Activated CD4-positive, alpha-beta T cell treated with anti-CD3 and anti-CD28 coated beads, Interleukin-2, amount 50 U/mL, for 16 hours (primary cell): ENCODE measurements at places on chromosomes 7 and 10.
A peak's percentile ranks its signal among the peaks of the same experiment; 100 is the strongest.

GRCh38 chr7:138701537-138701923 is 368 bp upstream of the SVOPL start:
- DNase-seq = no peak

DNA sequence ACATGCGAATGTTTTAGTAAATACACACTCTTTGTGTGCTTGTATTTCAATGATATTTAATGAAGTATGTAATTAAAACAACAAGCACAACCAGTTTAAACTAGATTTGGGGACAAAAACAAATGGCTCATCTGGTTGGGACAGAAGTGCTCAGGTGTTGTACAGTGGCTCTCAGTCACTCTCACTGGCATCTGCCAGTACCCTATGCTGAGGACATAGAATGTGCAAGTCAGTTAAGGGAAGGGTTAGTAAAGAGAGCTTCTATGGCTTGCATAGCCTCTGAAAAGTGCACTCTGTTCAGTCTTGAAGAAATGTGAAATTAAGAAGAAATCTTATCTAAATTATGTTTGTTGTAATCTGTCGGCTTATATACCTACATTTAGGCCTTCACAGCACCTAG is 183.0 kb downstream of the LRRC4 start:
- DNase-seq = no peak

GRCh38 chr10:76354212-76354738 is 922.9 kb downstream of the LRMDA start:
- no peak for DNase-seq

- no peak for DNase-seq
Measured at GRCh38 chr10:46547541-46548497, 8.6 kb downstream of the GPRIN2 start.

DNA sequence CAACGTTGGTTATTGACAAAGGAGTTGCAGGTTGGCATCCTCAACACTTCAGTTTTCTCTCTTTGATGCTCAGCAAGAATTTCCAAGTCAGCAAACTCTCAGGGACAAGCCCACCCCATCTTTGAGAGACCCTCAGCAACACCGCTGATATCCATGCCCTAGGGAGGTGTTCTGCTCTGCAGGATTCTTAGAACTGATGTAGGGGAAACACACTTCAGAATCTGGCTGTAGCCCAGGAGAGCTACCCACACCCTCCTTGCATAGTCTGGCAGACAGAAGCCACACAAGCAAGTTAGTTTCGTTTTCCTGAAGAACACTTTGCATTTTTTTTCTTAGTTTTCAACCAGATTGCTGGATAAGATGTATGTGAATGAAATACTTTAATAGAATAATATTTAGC is 822 bp downstream of the SAMD9L start:
- DNase-seq = peak; percentile 52

DNA sequence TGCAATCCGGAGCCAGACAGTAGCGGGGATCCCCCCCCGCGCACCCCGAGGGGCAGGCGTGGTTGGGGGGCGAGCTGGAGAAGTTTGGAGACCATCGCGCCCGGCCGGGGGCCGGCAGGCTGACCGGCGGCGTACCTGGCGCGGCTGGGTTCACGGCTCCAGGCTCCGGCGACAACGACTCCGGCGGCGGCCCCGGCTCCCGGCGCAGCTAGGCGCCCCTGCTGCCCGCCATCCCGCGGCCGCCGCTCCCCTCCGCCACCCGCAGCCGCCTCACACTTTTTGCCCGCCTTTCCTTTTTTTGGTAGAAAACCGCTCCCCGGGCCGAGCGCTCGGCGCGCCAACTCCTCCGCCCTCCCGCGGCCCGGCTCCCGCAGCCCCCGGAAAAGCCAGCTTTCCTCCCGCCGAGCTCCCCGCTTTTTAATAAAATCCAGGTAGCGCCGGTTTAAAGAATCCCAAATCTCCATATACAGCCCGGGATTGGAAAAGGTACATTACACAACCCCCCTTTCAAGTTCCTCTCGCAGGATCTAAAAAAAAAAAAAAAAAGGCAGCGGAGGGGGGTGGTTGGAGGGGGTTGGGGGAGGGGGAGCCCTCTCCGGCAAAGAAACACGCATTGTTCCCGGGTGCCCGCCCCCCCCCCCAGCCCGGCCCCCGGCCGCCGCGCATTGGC is at the start of gene TNRC18:
Gene TNRC18 (minus strand): TSS at position 529 of the 670 bp plus-strand sequence. CDS start 2,588 bp downstream, outside the sequence.
- DNase-seq = no peak

GRCh38 chr7:127838816-127839415 is 186.9 kb downstream of the SND1 start:
- DNase-seq = no peak

DNA sequence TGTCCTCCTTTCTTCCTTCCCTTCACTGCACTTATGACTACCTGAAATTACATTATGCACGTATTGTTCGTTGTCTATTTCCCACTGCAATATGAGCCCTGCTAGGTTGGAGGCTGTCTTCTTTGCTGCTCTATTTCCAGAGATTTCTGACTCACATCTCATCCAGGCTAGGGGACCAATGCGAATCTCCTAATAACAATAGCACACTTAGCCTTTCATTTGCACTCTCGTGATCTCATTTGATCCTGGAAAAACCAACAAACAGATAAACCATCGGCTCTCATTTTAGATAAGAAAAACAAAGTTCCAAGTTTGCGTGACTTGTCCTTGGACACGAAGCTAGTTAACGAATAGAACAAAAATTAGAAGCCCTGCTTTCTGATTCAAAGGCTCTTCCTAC is 1.4 kb downstream of the ZNF438 start:
- DNase-seq = no peak

DNA sequence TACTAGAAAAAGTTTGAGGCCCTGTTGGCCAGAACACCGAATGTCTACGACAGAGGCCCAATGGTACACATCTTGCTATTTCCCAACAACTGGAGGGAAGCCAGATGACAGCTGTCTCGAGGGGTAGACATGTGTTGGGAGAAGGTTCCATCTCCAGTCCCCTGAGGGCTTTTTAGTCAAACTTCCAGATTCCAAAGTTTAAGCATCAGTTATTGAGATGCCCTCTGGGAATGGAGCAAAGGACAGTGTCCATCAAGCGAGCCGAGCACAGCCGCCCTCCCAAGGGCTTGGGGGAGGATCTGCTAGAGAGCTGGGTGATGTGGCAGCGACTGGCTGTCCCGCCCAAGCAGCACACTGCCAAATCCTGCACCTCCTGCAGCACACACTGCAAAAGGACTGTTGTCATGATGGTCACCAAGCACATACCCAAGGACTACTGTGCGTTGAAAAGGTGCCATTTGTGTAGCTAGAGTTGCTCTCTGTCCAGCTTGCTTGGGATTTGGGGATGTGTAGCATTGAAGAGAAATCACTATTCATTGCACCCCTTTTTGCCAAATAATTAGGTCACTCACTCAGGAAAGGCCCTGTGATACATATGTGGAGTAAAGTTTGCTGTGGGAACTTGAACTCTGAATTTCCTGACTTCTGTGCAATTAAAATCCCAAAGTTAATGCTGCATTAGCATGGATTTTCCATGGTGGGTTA is 164.6 kb downstream of the TRIL start:
- DNase-seq = no peak

DNA sequence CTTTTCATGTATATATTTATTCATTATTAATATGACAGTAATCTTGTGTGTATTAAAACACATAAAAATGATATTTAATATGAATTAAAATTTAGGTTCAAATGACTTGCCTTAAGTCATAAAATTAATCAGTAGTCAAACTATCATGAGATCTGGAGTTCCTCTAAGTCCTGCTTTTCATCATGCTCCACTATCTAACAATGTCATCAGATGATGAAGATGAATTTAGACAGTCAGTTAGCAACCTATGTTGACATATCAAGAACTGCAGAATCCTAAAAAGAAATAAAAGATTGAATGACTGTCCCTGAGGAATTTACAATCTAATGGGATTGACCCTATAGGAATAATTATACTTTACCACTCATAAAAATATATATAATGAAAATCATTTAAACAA is 7.1 kb downstream of the CABCOCO1 start:
- no peak for DNase-seq

DNA sequence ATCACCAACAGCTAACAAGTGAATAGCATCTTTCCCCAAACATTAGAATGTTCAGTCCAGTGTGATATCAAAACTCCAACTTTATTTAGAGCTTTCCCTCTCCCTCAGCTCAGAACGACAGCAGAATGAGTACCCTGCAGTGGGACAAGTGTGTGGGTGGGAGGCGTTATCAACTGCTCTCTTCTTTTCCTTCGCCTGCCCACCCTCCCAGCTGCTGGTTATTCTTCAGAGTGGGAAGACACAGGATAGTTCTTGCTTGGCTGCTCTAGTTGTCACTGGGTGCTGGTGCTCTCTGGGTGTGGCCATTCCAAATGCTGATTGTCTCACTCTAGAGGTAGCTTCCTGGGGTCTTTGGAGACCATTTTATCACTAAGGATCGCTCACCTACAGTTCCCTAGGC is 13.7 kb upstream of the FAM241B start:
- DNase-seq = no peak

DNA sequence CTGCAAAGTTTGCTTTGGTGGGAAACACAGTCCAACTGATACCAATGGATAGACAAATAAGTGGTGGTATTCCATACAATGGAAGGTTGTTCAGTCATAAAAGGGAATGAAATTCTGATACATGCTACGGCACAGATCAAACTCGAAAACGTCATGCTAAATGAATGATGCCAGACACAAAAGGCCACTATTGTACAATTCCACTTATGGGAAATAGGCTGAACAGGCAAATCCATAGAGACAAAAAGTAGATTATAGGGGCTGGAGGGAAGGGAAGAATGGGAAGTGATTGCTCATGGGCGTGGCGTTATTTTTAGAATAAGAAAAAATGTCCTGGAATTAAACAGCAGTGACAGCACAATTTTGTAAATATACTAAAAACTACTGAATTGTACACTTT is 66.0 kb upstream of the FOXK1 start:
- no peak for DNase-seq

- DNase-seq = no peak
Measured at GRCh38 chr10:69884024-69884367, 82.3 kb downstream of the COL13A1 start.

DNA sequence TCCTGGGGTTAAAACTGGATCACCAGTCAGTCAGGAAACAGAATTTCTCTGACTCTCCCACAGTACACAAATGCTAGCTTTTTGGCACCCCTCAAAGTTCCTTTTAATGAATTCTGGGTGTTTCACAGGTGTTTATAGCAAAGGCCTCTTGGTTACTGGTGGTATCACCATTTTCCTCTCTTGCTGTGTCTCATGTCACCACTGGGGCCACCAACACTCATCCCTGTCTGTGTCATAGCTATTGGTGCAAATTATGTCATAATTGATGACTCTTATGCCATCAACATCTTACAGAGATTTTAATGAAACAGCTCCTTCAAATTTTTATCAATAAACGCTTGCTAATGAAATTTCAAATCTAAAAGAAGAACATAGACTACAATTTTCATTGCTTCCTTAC is 27.7 kb upstream of the OSBPL3 start:
- no peak for DNase-seq

GRCh38 chr10:130137090-130137448 is 878 bp downstream of the GLRX3 start:
- no peak for DNase-seq

DNA sequence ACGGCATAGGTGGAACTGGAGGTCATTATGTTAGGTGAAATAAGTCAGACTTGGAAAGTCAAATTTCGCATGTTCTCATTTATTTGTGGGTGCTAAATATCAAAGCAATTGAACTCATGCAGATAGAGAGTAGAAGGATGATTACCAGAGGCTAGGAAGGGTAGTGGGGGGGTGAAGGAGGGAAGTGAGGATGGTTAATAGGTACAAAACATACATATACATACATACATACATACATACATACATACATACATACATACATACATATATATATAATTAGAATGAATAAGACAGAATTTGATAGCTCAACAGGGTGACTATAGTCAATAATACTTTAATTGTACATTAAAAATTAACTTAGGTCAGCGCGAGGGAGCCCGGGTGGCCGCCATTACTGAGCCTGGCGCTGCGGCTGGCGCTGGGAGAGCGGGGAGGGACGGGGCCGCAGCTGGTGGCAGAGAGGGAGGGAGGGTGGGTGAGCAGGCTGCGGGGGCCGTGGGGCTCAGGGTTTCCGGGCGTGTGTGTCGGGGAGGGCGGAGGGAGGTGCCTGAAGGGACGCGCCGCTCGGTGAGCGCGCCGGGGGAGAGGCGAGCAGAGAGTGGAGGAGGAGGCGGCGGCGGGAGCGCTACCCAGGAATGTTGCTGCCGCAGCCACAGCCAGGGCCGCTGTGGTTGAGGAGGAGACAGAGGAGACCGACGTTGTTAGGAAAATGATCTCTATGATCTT is 85.8 kb upstream of the EGFR start:
- no peak for DNase-seq

DNA sequence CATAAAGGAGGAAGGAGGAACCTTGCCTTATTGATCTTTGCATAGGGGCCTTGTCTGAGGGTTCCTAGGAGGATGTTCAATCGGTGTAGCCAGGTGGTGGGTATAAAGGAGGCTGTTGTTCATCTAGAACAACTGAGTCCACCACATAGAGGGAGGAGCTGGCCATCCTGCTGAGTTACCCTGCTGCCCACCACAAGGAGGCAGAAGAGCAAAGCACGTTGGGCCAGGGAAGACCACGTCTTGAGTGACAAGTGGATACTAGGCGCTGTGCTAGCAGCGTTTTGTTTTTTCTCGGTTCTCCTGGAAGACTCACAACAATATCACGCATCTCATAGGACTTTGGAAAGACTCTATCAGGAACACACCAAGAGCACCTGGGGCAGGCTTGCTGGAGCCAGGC is 20.0 kb downstream of the FOXI2 start:
- no peak for DNase-seq

- DNase-seq = no peak
Measured at GRCh38 chr7:34396437-34397064, 261.5 kb upstream of the NPSR1 start.

DNA sequence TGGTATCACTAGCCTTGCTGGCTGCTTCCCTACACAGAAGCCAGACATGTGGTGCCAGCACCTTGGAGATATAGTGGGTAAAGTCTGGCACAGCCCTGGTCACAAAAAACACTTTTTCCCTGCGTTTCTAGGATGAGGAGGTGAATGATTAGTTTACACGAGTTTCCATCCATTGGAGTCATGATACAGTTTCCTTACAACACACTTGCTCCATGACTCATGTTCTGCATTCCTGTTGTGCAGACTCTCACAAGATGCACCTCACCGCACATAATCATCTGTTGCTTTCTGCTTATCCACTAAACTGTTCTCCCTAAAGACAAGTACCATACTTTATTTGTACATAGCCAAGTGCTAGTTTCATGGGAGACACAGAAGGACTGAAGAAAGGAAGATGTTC is 747.1 kb upstream of the GALNT17 start:
- DNase-seq = no peak
